ENCODE measurements at places on chromosomes 12 and 14. TPM values are rescaled to one million over a fixed set of nuclear protein-coding genes. Genes with fewer than 3 reads are reported as not detected.

GRCh38 chr14:55877942-55878341 lies 240.3 kb upstream of the PELI2 start:
- DNase-seq, result no peak

Gene TDRD9
- total RNA-seq, result 2.7 TPM

GRCh38 chr14:99667821-99668220 lies 16.3 kb upstream of the CYP46A1 start:
- DNase-seq, result no peak

- DNase-seq, result peak; percentile 33
These were observed 129.9 kb upstream of the GRIN2B start for GRCh38 chr12:14111230-14111865.

DNA sequence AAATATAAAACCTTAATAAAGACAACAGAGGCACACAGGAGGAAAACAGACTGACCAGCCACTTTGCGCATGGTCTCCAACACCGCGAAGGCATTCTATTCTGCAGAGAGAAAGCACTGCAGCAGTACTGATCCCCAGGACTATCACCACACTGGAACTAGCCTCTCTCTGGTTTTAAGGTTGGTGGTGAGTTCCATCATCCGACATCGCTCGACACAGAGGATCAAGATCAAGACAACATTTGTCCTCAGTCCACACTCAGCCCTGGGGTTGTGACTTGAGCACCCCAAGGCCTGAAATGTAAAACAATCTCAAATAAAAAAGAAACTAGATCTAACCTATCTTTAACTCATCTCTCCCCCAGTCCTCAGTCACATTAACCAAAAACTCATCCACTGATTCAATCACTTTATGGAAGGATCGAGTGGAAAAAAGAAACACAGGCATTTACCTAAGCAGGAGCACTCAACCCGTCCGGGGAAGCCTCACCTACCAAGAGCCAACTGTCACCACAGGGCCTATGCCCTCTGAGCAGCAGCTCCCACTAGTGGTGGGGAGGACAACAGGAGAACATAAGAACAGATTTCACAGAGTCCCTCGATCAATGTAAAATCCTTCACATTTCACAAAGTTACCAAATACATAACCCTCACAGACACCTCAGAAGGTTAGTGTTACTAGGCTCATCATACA lies 17.7 kb downstream of the STXBP6 start:
- no peak for DNase-seq

- DNase-seq, result peak; percentile 67
These were observed 1.3 kb downstream of the TC2N start for GRCh38 chr14:91866061-91866460.

GRCh38 chr14:100031506-100032281 lies 33.5 kb upstream of the EVL start:
- no peak for DNase-seq

DNA sequence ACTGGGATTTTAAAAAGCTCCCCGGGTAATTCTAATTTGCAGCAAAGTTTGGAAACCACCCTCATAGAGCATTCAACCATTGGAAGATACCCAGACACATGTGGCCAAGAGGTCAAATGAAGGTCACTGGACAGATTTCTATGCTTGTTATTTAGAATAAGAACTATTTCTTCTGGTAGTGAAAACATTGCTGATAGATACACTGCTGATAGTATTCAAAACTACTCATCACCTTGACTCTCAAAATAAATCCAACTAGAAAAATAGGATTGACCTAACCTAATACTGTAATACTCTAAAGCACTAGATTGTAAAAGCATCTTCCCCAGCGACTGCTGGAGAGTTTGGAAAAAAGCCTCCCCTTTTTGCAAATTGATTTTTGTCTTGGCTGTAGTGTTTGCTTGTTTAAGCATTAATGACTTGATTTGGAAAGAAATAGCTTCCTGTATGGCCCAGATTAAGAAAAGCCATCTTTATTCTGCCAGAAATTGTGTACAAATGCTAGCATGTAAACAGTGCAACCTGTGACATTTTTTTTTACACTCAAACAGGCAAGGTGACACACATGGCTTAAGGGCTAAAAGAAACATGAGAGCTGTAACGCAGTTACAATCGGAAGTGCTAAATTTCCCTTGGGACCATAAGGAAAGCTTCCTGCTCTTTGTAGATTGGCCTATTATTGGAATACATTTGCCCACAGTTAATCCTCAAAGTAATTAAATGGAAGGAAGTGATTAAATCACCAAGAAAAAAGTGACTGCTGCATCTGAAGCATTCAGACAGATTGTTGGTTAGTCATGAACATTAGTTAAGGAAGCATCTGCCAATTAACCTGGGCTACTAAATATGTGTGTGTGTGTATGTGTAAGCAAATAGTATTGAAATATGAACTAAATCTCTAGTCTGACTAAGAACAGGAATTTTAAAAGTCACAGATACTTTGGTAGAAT lies 356.5 kb upstream of the ATP2B1 start:
- DNase-seq, result no peak

DNA sequence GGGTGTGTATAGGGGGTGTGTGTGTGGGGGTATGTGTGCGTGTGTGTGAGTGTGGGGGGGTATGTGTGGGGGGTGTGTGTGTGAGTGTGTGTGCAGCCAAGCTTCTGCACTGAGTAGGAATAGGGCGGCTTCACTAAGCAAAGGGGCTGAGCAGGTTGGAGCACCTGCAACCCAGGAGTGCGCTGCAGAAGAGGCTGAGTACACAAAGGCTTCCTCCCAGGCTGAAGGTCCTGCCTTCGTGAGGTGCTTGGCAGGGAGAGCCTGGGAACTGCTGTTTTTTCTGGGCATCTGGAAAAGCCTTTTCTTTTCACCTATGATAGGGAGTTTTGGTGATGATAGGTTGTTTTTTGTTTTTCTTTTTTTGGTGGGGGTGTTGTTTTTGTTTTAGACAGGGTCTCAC lies 6.0 kb upstream of the NUDT14 start:
- DNase-seq, result no peak

Gene GPRC5D
- total RNA-seq, result not detected

DNA sequence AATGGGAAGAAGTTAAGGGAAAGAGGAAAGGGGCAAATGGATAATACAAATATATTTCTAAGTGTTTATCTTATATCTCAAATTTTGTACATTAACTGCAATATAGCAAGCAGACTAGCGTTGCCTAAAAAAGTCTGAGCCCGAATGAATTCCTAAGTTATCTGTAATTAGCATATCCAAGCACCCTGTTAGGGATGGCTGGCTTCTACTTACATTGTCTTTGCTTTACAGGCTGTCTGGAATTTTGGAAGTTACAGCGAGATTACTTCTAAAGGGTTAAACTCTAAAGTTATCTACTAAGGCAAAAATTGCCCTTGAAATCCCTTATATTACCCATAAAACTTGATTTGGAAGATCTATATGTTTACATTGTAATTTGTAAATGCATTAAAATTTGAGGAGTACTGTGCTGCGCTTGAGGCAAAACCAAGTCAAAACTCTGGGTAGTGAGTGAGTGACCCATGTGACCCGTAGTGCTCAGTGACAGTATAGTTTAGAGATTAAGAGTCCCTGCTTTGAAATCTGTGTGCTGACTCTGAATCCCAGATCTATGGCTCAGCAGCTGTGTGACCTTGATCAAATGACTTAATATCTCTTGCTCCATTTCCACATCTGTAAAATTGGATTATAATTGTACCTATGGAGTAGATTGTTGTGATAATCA lies 17.3 kb upstream of the LIN7A start:
- no peak for DNase-seq

Gene GPD1
- total RNA-seq, result 0.23 TPM

- no peak for DNase-seq
These were observed 128.1 kb downstream of the PRKD1 start for GRCh38 chr14:29799464-29800095.

DNA sequence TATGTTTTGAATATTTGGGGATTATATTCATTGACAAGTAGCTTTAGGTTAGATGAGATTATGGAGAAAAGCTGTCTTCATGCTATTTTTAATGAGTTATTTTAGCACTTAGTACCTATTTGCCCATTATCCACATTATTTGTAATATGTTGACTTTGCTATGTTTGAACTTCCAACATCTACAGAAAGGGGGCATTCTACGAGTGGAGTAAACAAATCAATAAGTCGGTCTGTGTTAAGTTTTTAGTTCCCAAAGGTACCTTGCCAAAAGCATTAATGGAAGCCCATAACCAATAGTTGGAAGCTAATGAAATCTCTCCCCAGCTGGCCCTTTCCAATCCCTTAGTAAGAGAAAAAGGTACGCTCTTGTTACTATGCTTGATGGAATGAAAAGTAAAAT lies 250.0 kb upstream of the E2F7 start:
- no peak for DNase-seq

DNA sequence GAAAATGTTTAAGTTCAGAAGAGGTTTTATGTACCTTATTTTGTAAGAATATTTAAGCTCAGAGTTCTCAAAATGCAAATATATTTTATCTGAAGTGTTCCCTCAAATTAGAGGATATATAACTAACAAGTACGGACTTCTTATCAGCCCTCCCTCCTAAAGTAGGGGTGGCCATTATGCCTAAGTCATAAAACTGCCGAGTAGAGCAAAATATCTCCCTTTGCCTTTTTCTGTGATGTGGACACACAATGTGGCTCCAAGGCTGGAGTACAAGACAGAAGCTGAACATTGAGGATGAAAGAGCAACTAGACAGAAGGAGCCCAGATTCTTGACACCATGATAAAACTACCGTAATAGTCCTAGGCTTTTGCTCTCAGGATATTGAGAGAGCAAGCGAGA lies 120.9 kb downstream of the MED13L start:
- no peak for DNase-seq

DNA sequence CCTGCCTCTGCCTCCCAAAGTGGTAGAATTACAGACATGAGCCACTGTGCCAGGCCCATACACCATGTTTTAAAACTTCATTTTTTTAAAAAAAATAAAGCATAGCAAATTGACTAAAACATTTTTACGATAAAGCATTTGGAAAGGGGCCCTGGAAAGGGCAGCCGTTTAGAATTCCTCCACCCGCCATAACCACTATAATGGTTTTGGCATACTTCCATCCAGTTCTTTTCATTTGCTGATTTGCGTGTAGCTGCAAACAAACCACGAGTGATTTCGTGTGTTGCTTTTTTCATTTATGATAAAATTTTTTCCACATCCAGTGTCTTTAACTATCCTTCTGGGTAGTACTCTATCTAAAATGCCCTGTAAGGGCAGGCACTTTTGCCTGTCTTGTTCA lies 91.8 kb upstream of the RIN3 start:
- no peak for DNase-seq

Gene C1S
- 0.50 TPM for total RNA-seq

Gene KCNJ8
- total RNA-seq, result not detected

Gene KLRC4
- 3.6 TPM for total RNA-seq

DNA sequence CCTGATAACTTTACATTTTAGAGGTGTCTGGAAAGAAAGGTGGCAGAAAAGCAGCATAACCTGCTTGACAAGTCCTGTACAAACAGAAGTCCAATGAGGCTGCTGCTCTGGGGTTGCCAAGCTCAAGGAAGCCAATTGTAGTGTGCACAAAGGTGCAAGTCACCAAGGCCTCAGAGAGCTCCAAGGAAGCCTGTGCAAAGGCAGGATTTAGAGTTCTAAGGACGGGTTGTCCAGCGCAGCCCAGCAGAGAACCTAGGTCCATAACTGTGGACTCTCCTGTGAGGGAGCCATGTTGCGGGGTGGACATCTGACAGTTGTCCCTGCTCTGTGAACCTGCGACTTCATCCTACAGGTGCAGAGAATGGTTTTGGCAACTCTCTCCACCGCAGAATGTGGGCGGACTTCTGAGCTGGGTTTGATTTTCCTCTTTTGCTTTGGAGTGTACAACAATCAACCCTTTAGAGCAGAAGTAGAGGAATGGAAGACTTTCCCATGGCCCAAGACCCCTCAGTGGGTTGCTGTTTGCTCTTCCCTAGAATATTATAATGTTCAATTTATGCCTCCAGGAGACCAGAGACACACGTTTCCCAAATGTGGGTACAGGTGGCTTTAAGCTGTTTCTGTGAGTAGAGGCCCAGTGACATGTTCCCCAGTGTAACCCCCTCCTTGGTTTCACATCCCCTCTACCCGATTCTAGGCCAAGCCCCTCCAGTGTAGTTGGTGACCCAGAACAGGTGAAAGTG lies 81.0 kb downstream of the ETV6 start:
- DNase-seq, result no peak

GRCh38 chr14:59377491-59377890 lies 87.7 kb downstream of the GPR135 start:
- DNase-seq, result no peak

Gene CLMN
- 1.6 TPM for total RNA-seq

DNA sequence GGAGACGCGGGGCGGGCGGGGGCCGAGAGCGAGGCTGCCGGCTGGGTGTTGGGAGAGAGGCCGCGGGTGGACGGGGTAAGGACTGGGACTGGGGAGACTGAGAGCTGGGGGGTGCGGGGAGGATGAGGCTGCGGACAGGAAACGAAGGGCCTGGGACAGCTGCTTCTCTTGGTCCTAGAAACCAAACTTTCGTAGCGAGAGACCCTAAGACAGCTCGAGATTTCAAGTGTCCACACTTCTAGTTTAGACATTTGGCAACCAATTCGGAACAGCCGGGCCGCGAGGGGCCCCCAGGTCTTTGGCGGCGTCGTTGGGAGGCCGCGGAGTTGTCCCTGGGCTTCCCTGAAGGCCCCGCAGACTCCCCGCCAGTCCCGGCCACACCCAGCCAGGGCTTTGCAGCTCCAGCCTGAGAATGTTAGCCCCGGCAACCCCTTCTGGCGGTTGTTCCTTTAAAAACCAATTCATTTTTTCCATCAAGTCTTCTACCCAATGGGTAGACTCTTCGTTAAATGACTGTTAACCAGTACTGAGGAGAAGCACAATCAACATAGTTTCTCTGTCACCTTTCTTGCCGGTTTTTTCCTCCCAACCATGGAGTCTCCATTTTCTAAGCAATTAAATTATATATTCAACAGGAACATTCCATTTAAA lies 11.5 kb downstream of the NKX2-1 start:
- no peak for DNase-seq

Gene DCP1B
- 13.3 TPM for total RNA-seq

Gene NUAK1
- total RNA-seq, result not detected

DNA sequence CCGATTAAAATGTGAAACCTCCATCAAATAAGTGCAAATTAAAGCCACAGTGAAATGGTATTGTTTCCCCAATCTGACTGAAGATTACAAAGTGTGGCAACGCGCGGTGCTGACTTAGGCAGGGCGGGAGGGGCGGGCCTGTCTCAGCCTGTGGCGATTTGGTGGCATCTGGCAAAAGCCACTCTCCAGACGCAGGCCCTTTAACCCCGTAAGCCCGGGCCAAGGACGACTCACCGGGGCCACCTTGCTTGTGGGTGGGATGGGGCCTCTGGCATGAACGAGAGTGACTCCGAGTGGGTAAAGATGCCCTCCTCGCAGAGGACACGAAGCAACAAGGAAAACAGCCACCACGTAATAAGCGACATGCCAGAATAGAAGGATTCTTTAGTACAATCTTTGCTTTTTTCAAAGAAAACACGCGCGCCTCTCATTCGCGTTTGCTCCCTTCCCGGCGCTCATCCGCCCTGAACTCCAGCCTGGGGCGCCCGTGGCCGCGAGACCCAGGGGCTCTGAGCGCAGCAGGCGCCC lies 815 bp downstream of the DEGS2 start:
- DNase-seq, result no peak

Data from activated CD8-positive, alpha-beta T cell treated with anti-CD3 and anti-CD28 coated beads, Interleukin-2, amount 10 ng/mL, durations not matched to agents 7 days and 5 days (primary cell).